ENCODE measurements at places on chromosomes 7 and 10.

- no peak for DNase-seq
These were observed 337.4 kb downstream of the DNAJB6 start for GRCh38 chr7:157674027-157674714.

DNA sequence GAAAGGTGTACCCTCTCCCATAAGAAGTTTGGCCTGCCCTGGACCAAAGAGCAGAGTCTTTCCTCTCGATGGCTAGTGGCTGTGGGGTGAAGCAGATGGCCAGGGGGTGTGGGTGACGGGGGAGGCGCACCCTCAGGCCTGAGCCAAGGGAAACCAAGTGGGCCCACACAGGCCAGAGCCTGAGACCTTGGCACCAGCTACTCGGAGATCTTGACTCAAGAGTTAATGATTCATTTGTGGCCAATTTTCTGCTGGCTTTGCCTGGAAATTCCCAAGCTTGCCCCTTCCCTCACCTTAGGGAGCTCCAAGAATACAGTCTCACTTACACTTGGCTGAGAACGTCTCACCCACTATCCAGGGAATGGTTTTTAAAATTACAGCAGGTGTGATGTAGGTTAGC lies 42.7 kb downstream of the ZMIZ1 start:
- no peak for DNase-seq

- DNase-seq = no peak
These were observed 87.8 kb downstream of the ZRANB1 start for GRCh38 chr10:125029584-125030242.

DNA sequence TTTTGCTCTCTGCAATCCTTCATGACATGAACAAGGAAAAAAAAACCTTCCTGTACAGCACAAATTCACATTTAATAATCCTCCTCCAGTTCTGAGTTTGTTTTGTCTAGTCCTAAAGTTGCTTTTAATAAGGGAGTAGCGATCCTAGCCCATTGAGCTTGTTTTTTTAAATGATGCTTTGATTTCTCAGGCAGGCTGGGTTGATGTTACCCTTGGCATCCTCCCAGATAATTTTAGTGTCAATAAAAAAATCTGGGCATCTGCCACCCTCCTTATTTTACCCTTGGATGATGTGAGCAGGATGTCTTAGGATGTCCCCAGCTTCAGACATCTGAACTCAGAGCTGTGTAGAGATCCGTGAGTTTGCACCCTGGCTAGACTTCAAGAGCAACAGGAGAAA lies 33.9 kb upstream of the PROSER2 start:
- DNase-seq = no peak

DNA sequence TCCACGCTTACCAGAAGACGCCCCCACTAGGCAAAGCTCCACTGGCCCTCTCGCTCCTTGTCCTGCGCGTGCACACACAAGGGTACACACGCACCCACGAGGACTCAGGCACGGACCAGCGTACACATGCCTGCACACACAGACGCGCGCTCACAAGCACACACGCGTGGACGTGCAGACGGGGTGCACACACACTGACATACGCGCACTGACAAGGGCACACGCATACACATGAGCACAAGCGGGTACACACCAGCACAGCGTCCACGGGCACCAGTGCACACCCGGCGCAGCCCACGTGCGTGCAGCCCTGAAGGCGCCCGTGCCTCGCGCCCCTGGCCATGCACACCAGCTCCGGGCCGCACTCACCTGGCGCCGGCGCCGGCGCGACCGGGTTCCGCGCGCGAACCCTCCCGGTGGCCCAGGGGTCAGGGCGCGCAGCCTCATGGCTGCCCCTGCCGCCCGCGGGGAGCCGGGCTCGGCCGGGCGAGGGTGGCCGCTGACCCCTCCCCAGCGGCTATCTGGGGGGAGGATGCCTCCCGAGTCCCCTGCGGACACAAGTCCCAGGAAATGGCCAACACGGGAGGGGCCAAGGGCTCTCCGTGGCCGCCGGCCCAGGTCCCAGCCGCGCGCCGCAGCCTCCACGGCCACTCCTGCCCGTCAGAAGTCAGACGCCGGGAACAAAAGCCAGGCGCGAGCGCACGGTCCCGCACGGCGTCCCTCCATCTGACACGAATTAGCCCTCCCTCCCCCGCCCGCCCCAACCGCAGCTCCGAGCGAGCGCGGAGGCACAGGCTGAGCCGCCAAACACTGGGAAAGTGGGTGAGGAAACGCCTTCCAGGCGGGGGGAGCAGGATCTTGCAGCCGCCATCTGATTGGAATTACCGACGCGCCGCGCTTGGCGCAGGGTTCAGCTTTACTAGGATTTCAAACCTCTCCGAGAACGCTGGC lies 45.0 kb downstream of the TNS3 start:
- DNase-seq = peak; percentile 37

GRCh38 chr7:32569388-32570289 lies 74.3 kb downstream of the AVL9 start:
- no peak for DNase-seq

GRCh38 chr7:14045651-14046050 lies 56.2 kb upstream of the ETV1 start:
- DNase-seq = no peak

GRCh38 chr7:134891696-134892678 lies 94.3 kb upstream of the AGBL3 start:
- DNase-seq = no peak

DNA sequence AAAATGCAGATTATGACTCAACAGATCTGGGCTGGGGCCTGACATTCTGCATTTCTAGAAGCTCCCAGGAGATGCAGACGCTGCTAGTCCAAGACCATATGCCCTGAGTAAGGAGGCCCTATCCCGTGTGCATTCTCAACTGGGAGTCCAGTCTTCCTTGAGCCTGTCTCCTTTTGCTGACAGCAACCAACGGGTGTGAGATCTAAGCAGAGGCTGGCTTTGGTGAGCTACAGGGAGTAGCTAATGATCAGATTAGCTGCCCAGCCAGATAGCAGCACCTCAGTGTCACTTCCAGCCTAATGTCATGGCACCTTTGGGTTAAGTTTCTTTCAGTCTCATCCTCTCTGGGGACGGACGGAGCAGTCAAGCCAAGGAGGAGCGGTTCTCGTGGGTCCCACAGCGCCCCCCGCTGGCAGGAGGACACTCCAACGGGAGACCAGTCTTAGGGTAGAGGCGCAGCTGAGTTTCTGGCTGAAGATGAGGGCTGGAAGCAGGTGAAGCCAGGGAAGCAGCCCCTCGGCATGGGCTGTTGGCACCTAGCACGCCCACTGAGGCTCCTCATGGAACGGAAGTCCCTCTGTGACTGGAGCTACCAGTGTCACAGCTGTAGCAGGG lies 154.0 kb downstream of the CCDC3 start:
- peak; percentile 13 for DNase-seq

- no peak for DNase-seq
These were observed 780 bp downstream of the ALDH18A1 start for GRCh38 chr10:95655571-95656290.

DNA sequence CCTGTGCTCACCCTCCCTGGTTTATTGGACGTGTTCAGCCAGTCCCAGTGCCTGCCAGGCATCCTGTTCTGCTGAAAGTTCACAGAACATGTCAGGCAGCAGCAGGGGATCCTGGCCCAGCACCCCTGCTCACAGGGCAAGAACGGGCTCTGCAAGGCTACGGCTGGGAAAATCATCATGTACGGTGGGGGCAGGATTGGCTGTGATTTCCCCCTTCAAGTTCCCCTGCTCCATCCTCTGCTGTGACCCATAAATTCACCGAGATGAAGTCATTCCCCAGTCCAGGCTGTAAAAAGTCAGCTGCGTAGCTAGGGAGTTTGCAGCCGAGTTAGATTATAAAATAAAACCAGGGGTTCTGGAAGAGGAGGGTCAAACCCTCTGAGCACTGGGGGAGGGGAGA lies 484.1 kb upstream of the ZMIZ1 start:
- no peak for DNase-seq

DNA sequence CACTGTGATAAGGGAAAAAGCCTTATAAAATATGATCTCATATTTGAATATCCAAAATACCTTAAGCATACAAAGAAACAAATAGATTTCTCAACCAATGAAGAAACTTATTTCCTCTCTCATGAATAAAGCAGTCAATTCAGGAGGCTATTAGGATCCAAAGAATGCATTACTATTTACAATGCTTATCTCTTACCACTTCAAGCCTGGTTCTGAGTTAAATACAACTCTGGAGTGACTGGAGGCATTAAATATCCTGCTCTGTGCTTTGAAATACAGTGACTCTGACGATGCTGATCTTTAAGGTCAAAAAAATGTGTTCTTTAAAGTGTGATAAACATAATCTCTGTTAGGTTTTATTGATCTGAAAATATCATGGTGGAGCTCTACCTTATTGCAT lies 493.2 kb downstream of the ZWINT start:
- DNase-seq = no peak

DNA sequence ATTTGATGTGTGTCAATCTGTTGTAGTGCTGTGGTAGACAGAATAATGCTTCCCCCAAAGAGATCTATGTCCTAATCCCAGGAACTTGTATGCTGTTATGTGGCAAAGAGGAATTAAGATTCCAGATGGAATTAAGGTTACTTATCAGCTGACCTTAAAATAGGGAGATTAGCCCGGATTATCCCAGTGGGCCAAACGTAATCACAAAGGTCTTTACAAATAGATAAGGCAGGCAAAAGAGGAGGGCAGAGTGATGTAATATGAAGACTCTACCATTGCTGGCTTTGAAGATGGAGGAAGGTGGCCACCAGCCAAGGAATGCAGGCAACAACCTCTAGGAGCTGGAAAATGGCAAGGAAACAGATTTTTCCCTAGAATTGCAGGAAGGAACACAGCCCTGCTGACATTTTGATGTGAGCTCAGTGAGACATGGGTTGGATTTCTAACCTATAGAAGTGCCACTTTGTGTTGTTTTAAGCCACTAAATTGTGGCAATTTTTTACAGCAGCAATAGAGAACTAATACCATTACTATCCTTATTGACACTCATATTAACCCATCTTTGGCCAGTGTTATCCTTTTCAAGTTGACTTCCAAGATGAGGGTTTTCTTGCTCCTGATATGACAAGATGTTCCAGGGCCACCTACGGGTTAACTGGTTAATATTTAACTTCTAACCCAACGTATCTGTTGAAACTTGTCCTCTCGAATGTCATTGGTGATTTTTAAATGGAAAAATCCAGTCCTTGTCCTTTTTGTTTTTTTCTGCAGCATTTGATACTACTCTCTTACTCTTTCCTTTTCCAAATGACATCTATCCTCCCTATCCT lies 29.3 kb downstream of the CYCS start:
- no peak for DNase-seq

GRCh38 chr10:34547695-34548094 lies 267.4 kb downstream of the PARD3 start:
- DNase-seq = no peak

DNA sequence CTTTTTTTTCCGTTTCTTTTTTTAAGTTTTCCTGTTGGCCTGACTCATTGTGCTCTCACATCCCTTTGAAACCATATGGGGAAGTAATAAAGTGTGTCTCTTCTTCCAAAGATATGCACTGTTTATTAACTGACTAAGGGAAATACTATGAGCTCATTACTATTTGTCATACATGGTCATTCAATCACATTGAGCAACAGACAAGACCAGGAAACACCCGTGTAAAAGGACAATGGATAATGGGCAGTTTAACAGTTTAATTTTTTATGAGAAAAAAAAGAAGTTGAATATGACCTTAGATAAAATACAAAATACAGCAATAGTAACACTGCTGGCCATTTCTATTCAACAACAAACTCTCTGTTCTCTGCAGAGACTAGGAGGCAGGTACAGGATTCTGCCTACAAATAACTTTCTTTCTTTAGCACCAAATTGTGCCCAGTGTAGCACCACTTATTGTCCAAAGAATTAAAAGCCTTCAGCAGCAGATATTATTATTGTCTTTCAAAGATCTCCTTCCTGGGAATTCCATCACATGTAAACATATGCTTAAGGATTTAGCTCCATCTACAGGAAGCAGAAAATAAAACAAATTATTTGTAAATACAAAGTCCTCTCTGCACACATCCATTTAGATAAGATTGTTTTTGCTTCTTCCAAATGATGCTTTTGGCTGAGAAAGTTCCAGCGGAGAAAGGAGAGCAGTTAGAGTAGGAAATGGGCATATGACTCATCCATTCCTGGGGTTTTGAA lies 55.0 kb upstream of the AKR1E2 start:
- peak; percentile 86 for DNase-seq

DNA sequence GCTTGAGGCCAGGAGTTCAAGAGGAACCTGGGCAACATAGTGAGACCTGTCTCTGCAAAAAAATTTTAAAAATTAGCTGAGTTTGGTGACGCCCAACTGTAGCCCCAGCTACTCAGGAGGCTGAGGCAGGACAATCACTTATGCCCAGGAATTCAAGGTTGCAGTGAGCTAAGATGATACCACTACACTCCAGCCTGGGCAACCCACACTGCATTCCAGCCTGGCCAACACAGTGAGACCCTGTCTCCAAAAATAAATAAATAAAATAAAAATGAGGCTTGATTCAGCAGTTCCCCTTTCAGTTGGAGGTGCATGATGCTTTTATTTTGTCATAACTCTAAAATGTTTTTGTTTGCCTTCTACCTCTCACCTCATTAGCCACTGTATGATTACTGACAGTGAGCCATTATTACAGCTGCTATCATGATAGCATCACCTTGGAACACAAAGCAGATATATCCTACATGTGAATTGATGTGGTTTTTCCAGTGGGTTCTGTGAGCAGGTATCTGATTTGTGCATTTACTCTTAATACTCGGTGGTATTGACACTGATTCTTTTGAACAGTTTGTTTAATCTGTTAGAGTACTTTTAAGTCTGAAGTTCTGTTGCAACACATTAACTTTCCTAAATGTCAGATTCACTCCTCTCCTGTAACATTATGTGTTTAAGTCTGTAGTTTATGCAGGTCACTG lies 49.1 kb downstream of the ARID5B start:
- no peak for DNase-seq

DNA sequence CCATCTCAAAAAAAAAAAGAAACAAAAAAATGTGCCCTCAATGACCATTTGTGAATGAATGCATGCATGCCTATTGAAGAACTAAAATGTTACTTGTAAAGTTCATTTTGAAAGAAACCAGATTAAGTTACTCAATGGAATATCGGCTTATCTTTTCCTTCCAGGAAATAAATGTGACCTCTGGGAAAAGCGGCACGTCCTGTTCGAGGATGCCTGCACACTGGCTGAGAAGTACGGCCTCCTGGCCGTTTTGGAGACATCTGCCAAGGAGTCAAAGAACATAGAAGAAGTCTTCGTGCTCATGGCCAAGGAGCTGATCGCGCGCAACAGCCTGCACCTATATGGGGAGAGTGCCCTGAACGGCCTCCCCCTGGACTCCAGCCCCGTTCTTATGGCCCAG lies 21.9 kb downstream of the RAB19 start:
- no peak for DNase-seq

DNA sequence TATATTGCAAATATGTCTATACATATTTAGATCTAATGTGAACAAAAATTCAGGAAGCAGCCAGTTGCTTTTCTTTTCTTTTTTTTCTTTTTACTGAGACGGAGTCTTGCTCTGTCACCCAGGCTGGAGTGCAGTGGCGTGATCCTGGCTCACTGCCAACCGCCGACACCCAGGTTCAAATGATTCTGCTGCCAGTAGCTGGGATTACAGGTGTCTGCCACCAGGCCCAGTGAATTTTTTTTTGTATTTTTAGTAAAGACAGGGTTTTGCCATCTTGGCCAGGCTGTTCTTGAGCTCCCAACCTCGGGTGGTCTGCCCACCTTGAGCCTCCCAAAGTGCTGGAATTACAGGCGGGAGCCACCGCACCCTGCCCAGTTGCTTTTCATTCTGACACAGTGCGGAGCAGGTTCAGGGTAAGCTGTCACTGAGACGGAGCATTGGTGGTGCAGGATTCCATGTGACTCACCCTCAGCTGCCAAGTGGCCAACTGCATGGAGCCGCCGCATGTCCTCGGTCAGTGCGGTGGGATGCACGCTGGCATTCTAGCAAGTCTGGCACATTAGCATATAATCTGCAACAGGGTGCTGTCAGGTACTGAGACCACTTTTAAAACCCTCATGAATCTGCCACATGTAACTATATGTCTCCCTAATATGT lies 362.7 kb downstream of the DNAJB6 start:
- no peak for DNase-seq

All from suppressor macrophage treated with lipopolysaccharide for 4 hours (primary cell).